Renal cortical epithelial cell (primary cell): ENCODE measurements at places on chromosomes 11 and 22. TPM values are rescaled to one million over a fixed set of nuclear protein-coding genes. Genes with fewer than 3 reads are reported as not detected.

DNA sequence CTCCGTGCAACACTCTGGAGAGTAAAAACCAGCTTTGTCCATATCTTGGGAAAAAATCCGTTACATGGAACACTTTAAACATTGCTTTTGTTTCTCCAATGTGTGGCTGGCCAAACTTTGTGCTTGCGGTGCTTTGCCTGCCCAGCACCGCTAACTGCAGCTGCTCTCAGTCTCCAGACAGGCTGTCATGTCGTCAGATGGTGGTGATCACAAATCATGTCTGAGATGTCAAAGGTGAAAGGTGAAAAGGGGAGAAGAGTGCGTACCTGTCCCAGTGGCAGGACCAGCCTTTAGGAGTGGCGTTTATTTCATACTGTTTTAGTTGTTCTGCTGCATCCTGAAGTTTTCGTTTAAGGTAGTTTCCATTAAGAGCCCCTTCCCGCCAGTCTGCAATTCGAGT is 17.1 kb upstream of the AGBL2 start:
- DNase-seq = no peak

DNA sequence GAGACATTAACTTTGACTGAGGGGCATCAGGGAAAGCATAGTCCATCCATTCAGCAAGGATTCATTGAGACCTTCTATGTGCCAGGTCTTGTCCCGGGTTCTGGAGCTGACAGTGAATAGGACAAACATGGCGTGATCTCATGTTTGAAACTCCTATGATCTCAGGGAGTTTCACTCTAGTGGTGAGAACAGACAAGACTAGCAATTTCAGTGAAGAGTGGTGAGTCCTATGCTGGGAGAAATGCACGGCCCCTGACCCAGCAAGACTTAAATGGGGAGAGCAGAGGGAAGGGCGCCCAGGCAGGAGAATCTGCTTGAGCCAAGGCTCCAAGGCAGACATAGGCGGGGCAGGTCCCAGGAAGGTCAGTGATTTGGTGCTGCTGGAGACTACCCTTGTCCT is 155.7 kb downstream of the CEP164 start:
- DNase-seq = no peak

- DNase-seq = no peak
These were observed 113.5 kb downstream of the SOX6 start for GRCh38 chr11:16242806-16243205.

The TYR gene
- not detected in 2 replicates for total RNA-seq

- no peak for DNase-seq
These were observed at the start of gene CABP2 for GRCh38 chr11:67522844-67523555. Gene CABP2, minus strand, starts transcription at chr11:67523446. Its CDS starts 120 bp downstream, at chr11:67523326.

GRCh38 chr22:19892257-19892879 is 37.7 kb upstream of the GNB1L start:
- no peak for DNase-seq

DNA sequence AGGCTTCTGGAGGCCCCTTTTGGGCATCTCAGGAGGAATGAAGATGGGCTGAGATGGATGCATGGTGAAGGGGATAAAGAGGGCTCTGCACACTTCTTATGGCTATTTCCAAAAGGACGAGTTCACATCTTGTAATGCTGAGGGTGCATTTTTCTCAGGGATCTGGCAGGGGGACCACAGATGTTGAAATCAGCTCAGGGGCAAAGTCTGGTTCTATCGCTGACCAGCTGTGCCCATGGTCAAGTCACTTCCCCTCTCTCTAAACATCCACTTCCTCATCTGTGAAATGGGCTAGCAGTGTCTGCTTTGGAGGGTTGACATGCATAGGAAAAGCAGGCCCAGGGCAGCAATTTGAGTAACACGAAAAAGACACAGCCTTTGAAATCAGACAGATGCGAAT is 26.5 kb downstream of the LHFPL7 start:
- DNase-seq = no peak

DNA sequence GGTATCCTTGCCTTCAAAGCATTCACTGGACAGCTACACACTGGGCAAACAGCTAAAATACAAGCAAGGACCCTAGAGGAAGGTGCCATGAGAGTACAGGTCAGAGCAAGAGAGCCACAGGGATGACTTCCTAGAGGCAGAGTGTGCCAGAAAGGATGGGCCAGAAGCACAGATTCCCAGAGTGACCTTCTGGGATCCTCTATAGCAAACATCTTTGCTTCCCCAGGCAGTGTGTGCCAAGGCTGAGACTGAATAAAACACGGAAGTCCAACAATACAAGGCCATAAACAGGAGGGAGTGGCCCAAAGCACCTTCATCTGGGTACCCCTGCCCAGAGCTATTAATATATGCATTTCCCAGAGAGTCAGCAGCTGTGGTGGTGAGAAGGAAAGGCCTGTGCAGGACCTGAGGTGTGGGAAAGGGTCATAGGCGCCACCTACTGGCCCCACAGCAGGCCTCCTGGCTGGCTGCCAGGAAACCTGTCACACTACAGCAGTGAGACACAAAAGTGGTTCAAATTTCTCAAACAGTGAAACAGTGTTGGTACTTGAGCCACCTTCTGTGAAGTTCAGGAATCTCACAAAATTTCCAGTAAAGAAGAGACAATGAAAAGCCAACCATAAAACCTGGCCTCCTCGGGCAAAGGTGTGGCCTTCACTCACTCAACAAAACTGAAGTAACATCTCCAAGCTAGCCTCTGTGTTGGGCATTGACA is 20.3 kb downstream of the CLPB start:
- DNase-seq = peak; percentile 70

DNA sequence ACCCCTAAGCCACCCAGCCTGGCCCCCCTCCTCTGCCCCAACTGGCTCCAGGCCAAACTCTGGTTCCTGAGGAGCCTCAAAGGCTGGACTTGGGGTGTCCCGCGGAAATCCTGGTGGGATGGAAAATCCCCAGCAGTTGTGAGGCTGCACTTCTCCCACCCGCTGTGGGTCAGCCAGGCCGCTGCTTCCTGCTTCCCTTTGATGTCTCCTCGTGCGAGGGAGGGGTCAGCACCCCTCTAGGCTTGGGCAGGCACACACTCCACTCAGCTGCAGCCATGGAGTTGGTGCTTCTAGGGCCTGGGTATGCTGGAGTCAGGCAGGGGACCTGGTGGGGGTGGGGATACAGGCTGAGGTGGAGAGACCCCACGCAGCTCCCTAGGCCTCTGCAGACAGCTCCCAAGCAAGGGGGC is 12.0 kb downstream of the KCNQ1OT1 start:
- no peak for DNase-seq

The APLNR gene
- total RNA-seq = not detected in 2 replicates

The P2RX3 gene
- total RNA-seq = not detected in 2 replicates

The ALDH3B2 gene
- 0.20 TPM in 1 of 2 replicates, not detected in the other for total RNA-seq

- peak; percentile 54 for DNase-seq
These were observed 2.9 kb upstream of the CYP2R1 start for GRCh38 chr11:14894657-14895598.

DNA sequence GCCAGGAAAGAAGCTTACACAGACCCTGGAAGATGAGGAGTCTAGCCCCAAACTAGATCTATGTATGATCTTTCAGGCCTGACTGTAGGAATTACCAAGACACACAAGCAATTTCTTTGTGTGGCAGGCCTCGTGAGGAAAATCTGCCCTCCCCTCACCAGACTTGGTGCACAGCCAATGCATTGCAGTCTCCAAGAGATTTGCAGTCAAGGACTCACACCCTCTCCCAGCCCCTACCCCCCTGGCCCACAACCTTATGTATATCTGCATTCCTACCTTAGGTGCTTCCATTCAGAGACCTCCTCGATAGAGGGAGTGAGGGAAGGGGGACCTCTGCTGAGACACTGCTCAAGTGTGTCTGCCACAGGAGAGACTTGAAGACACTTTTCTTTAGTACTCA is 9.8 kb downstream of the OR8B12 start:
- DNase-seq = no peak

The FAT3 gene
- 1.9 and 24.4 TPM in 2 replicates for total RNA-seq

The DEPDC7 gene
- 3.3 and 7.0 TPM in 2 replicates for total RNA-seq

DNA sequence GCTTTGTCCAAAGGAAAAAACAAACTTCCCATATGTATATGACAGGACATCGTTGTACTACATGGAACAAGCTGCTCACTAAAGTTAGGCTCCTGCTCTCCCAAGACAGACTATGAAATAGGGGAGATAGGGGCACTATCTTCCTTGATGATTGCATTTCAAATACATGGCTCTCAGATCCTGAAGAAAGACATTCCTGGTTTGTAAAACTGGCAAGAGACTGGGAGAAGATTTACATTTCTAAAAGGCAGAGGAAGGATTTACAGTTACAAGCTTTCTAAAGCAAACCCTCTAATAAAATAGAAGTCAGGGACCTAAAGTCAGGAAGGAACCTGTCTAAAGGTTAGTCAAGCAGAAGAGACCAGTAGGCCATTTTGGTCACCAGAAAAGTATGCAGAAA is 103.7 kb downstream of the SLC17A6 start:
- no peak for DNase-seq

GRCh38 chr11:92642177-92642931 is 327.1 kb upstream of the MTNR1B start:
- DNase-seq = peak; percentile 34

The BCO2 gene
- 0.75 TPM in 1 of 2 replicates, not detected in the other for total RNA-seq

DNA sequence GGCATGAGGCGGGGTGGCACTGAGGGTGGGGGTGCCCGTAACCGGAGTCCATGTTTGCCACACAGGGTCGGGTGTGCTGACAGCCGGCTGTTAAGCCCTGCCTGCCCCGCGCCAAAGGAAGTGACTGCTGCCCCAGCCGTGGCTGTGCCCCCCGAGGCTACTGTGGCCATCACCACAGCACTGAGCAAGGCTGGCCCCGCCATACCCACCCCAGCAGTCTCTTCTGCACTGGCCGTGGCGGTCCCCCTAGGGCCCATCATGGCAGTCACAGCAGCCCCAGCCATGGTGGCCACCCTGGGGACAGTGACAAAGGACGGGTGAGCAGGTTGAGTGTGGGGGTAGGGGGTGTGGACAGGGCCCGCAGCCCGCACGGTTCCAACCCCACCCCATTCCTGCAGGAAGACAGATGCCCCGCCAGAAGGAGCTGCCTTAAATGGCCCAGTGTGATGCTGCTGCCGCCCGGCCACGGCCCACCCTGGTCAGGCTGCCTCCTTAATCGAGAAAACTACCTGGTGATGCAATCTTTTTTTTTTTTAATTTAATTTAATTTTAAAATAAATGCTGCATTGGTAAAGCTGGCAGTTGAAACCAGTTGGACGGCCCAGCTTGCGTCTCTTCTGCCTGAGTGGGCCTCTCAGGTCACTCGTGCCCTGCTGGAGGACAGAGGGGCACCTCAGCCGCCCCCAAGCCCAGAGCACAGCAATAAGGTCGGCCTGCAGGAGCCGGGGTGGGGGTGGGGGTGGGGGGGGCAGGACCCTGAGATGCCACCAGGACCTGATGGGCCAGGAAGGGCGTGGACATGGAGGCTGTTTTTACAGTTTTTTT is 30.8 kb downstream of the SBF1 start:
- DNase-seq = no peak

The SIAE gene
- 8.7 and 36.5 TPM in 2 replicates for total RNA-seq

DNA sequence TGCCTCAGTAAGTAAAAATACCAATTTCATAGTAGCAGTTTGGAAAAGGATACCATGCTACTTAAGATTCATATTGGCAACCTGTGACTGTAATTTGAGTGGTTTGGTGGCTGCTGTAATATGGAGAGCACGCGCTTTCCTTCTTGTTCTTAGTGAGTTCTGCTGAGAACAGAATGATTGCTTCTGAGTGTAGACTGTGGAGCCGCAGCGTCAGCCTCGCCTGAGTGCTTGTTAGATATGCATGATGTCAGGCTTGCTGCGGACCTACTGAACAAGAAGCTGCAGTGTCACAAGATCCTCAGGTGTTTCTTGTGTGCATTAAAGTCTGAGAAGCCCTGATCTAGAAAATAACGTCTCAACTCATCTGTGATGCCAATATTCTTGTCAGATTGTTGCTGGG is 143.2 kb downstream of the ARHGAP42 start:
- peak; percentile 96 for DNase-seq

DNA sequence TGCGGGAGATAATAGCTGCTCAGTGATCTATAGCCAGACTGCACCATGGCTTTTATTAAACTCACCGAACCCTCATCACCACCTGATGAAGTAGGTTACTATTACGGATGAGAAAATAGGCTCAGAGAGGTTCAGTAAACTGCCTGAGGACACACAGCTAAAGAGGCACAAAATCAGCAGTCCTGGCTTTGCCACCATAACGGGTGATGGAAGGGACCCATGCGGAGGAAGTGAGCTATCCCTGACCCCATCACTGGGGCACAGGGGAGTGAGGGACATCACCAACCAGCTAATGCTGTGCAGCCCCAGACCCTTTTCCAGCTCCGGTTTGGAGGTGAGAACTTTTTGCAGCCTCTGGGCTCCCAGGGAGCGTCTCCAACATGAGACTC is 7.3 kb upstream of the DERL3 start:
- no peak for DNase-seq

- DNase-seq = no peak
These were observed 86.2 kb downstream of the NXPE2 start for GRCh38 chr11:114764563-114764962.

The OR10A5 gene
- total RNA-seq = not detected in 2 replicates

DNA sequence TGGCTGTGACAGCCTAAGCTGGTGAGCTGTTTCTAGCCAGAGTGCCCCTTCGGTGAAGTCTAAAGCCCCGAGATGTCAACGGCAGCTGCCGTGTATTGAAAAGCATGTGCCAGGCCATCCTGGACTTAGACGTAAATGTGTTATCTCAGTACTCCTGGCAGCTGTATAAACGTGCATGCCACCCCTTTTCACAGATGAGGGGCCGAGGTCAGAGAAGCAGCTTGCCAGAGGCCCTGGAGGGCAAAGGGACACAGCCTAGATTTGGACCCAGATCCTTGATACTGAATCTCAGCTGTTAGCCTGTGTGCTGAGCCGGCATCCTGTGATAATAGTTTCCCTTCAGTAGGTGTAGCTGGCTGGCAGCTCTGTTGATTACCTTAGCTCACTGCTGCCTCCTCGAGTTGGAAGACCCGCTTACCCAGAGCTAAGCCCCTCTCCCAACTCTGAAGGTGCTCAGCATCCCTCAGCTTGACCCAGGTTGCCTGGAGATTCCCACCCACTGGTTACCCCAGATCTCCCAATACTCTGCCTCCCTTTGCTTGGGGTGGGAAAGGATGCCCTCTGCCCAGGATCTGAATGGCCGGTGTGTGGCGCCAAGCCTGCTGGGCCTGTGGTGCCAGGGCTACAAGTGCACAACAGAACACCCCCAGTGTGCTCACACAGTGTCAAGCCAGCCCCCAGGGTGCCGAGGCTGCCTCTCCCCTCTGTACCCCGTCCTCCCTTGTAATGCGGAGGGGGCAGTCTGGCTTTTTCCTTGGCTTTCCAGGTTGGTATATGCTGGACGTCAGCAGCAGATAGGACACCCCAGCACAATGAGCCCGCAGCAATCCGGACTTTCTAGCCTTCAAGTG is 59.8 kb upstream of the WNT7B start:
- DNase-seq = peak; percentile 65

The CHRM1 gene
- total RNA-seq = not detected in 2 replicates
